ENCODE measurements at places on chromosomes 5 and 9. TPM values are rescaled to one million over a fixed set of nuclear protein-coding genes. Genes with fewer than 3 reads are reported as not detected.

- DNase-seq: peak; percentile 28
Observed at GRCh38 chr5:43294226-43294625, 19.0 kb downstream of the HMGCS1 start.

DNA sequence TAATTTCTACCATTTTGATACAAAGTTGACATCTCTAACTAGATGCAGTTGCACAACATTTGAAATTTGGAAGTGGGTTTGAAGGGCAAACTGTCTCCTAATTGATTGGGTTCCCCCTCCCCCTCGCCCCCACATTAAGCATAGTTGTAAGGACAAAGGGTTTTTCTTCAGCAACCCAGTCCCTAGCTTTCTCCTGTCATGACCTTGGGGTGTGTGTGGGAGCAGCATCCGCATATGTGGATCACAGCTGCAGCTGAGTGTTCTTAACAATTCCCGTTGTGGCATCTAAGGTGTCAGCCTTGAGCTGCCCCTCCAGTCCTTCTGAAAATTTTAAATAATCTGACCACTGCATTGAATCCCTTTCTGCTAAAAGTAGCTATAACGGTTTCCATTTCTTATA is 141.3 kb upstream of the CDH10 start:
- no peak for DNase-seq

DNA sequence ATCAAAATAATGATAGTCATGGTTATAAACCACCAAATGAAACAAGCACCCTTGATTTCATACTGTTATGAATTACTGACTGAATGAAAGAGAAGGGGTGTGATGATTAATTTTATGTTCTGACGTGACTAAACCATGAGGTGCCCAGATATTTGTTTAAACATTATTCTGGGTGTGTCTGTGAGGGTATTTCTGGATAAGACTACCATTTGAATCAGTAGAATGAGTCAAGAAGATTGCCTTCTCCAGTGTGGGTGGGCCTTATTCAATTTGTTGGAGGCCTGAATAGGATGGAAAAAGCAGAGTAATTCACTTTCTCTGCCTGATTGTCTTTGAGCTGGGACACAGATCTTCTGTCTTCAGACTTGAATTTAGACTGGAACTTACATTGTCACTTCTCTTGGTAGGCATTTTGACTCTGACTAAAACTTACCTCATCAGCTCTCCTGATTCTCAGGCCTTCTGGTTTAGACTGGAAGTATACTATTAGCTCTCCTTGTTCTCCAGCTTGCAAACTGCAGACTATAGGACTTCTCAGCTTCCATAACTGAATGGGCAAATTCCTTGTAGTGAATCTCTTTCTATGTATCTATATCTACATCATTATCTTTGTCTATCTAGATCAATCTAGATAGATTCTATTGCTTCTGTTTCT is 321.9 kb upstream of the TARS1 start:
- no peak for DNase-seq

GRCh38 chr5:167750586-167750985 is 540.9 kb upstream of the WWC1 start:
- DNase-seq: no peak

- DNase-seq: no peak
Observed at GRCh38 chr5:621341-621761, 9.2 kb downstream of the CEP72 start.

DNA sequence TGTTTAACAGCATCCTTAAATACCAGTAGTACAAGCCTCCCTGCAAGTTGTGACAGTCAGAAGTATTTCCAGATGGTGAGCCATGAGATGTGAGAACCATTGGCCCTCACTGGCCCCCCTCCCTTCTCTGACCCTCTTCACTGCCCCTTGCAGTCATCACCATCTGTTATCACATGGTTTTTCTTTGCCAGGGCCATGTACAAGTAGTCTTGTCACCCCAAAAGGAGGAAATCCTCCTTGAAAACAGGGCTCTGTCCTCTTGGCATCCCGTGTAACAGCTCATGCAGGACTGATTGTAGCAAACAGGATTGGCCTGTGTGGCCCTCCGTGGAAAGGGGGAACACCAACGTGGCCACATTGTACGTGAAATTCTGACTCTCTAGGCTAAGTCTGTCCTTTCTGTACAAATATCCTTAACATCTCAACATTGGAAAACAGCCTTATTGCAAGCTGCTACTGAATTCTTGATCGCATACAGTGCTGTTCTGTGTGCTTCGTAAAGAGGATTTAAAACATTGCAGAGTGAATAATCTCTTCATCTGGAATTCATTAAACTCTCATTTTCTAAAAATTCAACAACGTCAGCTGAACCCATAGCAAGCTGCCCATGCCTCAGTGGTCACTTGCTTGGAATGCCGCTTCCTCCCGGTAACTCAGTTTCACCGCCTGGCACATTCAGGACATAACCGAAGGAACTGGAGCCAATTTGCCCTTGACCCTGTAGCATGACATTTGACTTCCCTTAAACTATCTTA is 171.7 kb downstream of the ATPSCKMT start:
- no peak for DNase-seq

LRRC19 gene
- not detected for total RNA-seq

CTXN3 gene
- not detected for total RNA-seq

PTPN3 gene
- 2.6 TPM for total RNA-seq

TNPO1 gene
- total RNA-seq: 217 TPM

CDHR2 gene
- not detected for total RNA-seq

CER1 gene
- not detected for total RNA-seq

ORM2 gene
- not detected for total RNA-seq

NREP gene
- 9.3 TPM for total RNA-seq

Data from lung microvascular endothelial cell (primary cell).